NCI-H1694 (cell line): ENCODE measurements at places on chromosomes 7 and 10.
A peak's percentile ranks its signal among the peaks of the same experiment; 100 is the strongest.

- DNase-seq, result no peak
Measured at GRCh38 chr7:136652635-136653370, 215.6 kb upstream of the CHRM2 start.

DNA sequence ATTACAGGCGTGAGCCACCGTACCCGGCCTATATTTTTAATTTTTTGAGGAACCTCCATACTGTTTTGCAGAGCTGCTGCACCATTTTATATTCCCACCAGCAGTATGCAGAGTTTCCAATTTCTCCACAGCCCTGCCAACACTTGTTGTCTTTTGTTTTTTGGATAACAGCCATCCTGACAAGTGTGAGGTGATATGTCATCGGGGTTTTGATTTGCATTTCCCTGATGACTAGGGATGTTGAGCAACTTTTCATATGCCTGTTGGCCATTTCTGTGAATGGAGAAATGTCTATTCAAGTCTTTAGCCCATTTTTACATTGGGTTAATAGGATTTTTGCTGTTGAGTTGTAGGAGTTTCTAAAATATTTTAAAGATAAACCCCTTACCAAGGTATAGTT lies 22.2 kb downstream of the ENTPD7 start:
- DNase-seq, result no peak

DNA sequence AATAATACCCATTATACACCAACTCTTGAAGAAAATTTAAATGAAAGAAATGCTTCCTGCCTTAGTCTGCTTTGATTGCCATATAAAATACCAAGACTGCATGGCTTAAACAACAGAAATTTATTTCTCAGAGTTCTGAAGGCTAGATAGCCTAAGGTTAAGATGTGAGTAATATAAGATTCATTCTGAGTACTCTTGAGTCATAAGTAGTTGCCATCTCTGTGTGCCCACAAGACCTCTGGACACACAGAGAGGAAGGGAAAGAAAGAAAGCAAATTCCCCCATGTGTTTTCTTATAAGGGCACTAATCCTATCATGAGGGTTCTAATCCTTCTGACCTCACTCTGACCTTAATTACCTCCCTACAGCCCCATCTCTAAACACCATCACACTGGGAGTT lies 201.2 kb downstream of the PTN start:
- no peak for DNase-seq

- DNase-seq, result no peak
Measured at GRCh38 chr10:78942091-78942501, 126.7 kb upstream of the ZMIZ1 start.

DNA sequence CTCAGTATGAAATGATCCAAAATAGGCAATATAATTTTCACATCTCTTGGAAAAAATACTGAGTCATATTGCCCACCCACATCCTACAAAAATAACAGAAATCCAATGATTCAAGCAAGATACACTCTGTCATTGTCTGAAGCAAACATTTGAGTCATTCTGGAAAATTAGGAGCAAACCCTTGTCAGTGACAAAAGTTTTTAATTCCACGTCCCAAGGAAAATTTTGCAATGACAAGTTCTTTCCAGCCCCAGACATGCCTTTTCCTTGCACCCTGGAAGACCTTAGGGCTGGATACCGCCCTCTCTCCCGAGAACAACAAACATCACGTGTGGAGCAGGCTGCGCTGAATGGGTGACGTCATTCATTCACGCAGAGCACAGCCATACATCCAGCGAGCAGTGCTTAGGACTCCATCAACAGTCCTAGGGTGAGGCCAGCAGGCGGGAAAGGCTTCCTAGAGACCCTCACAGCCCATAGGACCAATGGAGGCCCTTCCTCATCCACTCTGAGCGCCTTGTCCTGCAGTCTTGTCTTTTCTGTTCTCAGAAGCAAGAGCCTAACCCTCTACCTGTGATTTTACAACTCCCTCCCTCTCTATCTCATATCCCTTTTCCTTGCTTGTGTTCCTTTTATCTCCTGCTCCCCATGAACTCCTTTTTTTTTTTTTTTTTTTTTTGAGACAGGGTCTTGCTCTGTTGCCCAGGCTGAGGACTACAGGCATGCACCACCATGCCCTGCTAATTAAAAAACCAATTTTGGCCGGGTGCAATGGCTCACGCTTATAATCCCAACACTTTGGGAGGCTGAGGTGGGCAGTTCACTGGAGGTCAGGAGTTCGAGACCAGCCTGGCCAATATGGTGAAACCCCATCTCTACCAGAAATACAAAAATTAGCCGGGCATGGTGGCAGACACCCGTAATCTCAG lies 23.5 kb upstream of the KDM7A start:
- no peak for DNase-seq

DNA sequence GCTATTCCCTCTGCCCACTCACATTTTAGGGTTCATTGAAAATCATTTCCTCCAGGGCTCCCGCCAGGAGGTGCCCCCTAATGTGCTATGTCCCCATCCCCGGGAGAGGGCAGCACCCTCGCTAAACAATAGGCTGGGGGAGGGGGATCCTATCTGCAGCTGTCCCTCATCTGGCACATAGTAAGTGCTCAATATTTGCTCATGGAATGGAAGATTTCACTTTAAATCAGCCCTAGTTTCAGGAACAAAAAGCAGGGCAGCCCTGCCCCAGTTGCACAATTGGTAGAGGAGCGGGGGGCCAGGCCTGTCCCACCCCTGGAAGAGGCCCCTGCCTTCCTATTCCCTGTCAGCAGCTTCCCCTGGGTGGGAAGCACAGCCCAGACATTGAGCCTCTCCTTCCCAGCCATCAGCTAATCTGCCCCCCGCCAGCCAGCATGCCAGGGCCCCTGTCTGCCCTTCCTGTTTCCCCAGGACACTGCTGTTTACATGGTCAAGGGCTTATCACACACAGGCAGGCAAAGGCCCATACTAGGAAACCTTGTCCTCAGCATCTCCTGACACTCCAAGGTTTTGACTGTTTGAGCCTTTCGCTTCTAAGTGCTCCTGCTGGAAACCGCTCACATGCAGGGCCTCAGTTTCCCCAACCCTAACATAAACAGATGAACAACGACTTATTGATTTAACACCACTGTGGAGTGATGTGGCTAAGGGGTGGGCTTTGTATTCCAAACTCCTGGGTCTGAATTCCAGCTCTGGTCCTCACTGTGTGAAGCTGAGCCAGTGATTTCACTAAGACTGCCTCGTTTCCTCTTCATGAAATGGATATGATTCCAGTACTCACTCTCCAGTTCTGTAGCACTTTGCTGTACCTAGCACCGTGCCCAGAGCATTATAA lies 130.7 kb upstream of the ZMIZ1 start:
- DNase-seq, result no peak

DNA sequence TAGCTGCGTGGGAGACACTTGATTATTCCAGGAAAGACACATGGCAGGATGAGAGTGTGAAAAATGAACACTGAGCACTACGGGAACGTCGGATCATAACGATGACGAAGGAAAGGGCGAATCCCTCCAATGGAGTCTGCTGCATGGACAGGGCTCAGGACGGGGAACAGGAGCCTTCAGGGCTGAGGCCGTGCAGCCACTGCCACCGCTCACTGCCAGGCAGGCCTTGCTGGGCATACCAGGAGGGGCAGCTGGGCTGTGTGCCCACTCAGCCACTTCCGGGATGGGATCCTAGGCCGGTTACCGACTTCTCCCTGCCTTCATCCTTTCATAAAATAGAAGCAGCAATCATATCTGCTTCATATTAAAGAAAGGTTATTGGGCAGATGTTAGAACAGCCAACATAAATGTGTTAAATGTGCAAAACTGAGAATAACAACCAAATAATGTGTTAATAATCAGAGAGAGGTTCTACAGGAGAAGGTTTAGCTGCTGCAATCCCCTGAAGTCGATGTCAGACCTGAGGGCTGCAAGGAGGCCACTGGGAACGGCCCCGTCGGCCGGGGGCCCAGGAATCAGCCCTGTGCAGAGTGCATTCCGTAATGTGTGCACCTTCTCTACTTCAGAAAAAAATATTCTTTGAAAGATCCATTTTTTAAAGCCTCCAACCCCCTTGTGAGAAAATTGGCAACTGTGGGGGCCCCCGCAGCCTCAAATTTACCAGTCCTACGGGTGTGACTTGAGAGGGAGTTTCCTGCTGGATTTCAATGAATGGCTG lies 63.6 kb downstream of the ADARB2 start:
- no peak for DNase-seq

- no peak for DNase-seq
Measured at GRCh38 chr7:37493810-37494209, 45.1 kb upstream of the ELMO1 start.

GRCh38 chr10:73997787-73998622 lies at the start of gene VCL:
TSS of gene VCL (plus strand) at chr10:73998116. CDS start at chr10:73998208, 92 bp downstream.
- DNase-seq, result peak; percentile 94
